ENCODE measurements at places on chromosomes 5 and 9.

DNA sequence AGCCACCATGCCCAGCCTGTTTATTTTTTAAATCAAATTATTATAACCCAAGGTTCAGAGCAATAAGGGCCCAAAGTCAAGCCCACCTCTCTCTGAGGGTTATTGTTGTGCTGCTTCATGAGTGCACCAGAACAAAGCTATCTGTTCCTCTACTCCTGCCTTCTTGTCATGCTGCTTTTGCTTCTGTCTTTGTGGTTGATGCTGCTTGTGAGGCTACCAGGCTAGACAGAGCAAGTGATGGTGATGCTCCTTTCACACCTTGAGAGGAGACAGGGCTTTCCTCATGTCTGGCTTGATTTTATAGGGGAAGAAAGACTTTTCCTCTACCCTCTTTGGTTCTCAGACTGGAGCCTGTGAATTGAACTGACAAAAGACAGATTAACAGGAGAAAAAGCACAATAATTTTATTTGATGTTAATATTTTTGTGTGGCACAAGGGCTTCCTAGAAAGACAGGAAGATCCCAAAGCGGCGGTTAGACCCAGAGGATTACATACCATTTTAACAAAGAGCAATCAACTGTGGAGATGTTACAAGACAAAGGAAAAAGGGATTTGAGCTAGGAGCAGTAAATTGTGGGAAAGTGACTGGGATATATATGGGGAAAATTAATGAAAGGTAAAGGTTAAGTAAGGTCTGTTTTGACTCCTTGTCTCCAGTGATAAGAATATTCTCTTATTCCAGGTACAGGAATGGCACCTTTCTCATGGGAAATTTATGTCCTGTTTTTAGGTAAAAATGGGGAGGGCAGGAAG lies 4.4 kb upstream of the CD180 start:
- no peak for DNase-seq

DNA sequence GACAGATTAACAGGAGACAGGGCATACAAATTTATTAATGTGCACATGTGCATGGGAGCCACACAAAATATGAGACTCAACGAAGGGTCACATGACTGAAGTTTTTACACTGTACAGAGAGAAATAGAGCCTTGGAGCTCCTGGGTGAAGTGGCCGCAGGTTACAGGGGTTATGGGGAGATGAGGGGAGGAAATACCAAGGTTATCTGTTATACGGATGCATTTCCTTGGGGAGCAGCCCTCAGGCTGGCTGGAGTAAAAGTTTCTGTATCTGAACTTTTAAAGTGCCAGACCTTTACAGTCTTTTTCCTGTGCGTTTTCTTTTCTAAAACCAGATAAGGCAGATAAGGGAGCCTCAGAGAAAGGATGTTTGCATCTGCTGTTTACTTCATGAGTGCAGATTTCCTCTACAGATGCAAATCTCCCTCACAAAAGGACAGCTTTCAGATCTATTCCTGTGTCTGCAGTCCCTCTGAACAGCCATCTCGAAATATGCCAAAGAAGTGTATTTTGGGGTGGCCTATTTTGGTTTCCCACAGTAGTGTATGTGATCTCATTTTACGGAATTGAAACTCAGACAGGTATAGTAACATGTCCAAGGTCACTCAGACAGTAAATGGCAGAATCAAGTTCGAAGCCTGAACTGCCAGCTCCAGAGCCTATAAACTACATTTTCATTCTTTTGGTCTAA lies 139.3 kb upstream of the FBXL17 start:
- DNase-seq, result no peak

DNA sequence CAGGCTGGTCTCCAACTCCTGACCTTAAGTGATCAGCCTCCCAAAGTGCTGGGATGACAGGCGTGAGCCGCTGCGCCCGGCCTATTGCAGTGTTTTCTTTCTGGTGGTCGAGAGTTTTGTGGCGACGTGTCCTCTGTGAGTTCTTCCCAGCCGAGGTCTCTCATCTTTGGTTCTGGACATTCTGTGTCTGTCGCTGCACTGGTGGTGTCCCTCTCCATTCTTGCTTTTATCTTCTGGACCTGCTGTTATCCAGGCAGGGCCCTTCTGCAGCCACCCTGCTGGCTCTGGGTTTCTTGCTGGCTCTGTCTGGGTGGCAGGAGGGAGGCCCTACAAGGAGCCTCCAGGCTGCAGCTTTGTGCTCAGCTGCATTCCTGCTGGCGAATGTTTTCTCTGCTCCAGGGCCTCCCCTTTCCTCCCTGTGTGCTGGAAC lies 49.1 kb upstream of the EXOC3 start:
- DNase-seq, result no peak

DNA sequence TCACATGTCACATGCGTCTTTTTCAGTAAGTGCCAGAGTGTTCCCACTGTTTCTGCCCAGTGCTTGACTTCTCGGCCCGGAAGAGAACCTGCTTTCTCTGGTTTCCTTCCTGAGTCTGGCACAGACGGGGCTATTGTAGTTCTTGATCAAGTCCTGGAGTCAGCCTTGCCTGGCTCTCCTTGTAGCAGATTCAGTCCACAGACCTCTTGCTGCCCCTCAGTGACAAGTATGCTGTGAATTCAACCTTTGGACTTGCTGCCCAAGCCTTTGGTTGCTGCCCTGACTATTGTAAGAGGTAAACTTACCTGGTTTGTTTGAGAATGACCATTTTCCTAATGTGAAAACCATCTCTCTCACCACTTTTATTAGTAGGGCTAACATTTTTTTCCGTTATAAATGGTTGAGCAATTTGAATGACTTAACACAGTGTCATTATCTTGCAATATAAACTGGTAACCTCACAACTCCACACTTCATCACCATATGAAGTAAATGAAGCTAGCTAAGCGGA lies 24.7 kb downstream of the ZBTB34 start:
- no peak for DNase-seq

GRCh38 chr5:164909673-164910072 lies 1404.3 kb downstream of the MAT2B start:
- no peak for DNase-seq

DNA sequence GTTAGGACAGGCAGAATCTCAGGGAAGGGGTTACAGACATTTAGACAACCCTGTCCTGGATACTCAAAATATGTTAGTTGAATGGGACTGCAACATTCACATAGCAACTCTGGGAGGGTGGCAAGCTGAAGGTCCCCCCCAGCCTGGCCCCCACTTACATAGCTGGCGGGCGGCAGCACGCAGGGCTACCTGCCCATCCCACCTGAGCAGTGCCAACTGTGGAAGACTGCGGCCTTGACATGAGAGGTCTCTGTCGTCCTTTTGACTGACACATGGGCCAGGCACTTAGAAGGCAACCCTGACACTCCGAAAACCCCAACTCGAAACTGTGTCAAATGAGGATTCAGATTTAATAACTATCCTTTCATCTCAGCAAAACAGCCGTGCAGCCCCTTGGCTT lies 16.5 kb downstream of the PAX5 start:
- no peak for DNase-seq

GRCh38 chr5:174218162-174218561 lies 172.7 kb downstream of the NSG2 start:
- no peak for DNase-seq

DNA sequence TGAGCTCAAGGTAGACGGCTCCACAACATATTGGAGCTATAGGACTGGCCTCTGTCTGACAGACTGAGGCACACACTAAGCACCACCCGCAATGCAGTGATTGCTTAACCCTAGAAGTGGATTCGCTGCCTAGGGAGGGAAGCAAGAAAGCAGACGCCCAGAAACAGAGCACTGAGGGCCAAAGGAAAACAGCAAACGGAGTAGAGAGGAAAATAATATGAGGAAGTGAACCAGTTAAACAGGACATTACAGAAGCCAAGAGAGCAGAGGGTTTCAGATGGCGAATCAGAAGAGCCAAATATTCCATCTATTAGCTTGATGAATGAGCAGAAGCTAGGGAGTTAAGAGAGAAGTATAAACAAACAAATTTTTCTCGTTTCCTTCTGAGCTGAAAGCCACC lies 139.2 kb upstream of the LHFPL2 start:
- no peak for DNase-seq

DNA sequence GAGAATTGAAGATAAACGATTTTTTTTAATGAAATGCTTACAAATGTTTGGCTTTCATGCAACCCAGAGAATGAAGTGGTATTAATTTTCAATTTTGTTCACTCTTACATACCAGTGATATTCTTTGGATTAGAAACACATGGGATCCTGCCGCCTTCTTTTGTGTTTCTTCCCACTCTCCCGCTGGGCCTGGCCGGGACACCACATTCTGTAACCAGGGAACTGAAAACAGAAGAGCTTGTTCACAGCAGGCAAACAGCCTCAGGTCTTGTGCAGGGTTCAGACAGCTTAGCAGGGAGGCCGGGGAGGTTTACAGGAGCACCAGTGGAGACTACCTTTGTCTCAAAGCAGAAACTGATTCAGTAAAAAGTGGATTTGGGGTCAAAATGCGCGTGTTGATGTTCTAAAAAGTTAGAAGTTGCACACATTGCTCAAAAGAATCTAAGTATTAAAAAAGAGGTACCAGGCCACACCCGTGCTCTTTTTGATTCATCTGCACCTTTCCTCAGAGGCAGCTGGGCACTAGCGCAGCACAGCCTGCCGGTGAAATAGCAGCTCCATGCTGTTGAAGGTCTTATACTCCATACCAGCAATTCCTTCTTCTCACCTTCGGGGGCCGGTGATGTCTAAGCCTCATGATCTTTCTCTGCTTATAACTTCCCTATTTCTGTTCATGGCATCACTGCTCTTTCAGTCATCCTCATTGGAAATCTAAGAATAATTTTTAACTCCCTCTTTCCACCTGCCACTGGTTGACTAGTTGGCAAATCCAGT lies 67.1 kb downstream of the GRAMD2B start:
- DNase-seq, result no peak

- no peak for DNase-seq
Observed at GRCh38 chr9:128153060-128153946, 4.0 kb downstream of the LCN2 start.

DNA sequence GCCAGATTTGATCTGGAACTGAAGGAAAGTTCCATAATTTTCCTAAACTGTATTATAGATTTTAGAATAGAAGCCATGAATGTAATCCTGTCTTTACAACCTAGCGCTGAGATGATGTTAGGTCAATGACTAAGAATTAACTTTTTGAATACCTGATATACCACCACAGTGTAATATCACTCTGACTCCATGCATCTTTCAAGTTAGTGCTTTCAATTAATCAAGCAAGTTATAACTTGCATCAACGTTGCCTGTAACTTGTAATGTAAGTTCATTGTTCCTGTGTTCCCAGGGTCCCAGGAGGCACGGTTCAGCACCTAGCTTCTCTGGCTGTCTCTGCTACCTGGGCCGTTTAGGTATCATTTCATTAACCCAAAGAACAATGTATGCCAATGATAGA lies 139.3 kb downstream of the CSNK1G3 start:
- DNase-seq, result no peak

DNA sequence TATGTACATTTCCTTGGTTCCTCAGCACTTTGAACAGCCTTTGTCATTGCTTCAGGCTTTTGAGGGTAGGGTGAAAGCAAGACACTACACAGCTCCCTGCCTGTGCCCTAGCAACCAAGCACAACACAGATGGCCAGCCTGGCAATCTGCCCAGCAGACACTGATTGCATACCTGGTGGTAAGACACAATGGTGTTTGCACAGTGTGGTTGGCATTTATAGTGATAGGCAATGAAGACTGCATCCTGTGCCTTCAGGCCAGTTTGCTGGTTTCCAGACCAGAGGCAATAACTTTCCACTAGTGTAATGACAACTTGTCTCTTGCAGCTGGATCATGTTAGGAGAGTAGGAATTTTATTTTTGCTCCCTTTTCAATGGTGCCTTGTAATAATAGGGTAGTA lies 144.5 kb upstream of the TNC start:
- no peak for DNase-seq

- no peak for DNase-seq
Observed at GRCh38 chr5:156762771-156763170, 87.3 kb upstream of the PPP1R2B start.

GRCh38 chr9:124532897-124533296 lies 25.7 kb upstream of the NR5A1 start:
- DNase-seq, result no peak

- DNase-seq, result no peak
Observed at GRCh38 chr9:71058660-71059059, 62.8 kb downstream of the TRPM3 start.

DNA sequence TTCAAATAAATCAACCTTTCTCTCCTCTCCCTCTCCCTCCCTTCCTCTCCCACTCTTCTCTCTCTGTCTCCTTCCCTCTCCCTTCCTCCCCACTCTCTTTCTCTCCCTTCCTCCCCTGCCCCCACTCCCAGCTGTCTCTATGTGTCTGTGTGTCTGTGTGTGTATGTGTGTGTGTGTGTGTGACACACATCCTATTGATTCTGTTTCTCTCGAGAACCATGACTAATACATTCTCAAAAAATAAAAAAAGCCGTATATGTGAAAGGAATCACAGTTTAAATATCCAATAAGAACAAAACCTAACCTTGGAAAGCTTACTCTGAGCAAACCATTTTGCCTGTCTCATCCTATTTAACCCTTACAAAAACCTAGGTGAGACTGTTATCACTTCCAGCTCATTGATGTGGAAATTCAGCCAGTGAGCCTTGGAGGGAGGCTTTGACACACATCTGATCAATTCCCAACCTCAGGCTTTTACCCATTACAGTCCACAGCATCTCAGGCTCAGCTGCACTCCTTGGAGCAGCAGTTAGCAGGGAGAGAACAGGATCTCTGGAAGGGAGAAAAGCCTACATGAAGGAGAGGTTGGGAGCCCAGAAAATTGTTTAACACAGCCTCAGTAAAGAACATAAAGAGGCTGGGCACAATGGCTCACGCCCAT lies 8.3 kb downstream of the HSD17B3 start:
- no peak for DNase-seq

GRCh38 chr5:179215576-179215975 lies 129.7 kb downstream of the ADAMTS2 start:
- DNase-seq, result no peak

- no peak for DNase-seq
Observed at GRCh38 chr9:22052376-22052945, 43.4 kb upstream of the CDKN2B start.

DNA sequence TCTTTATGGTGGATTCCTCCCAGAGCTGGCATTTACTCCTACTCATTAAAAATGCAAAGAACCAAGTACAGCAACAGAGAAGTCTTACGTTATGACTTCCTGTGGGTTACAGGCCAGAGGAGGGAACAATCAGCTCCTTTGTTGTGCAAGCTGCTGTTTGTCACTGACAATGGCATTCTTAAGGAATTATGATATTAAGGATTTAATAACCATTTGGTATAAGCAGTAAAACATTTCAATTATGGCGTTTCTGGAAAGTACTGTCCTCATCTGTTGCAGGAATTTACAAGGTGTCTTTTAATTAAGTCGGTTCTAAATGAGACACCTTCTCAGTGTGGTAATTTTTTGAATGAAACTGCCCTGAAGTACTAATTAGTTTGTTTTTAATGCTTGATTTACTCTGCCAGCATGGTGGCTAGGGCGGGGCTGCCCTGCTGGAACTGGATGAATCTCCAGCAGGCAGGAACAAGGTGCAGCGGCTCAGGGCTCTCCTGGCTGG lies 49.1 kb upstream of the VDAC1 start:
- no peak for DNase-seq

GRCh38 chr9:80602291-80602690 lies 1030.5 kb downstream of the TLE4 start:
- DNase-seq, result no peak
